ENCODE measurements at places on chromosomes 6 and 20. TPM values are rescaled to one million over a fixed set of nuclear protein-coding genes. Genes with fewer than 3 reads are reported as not detected.

C4B gene
- 49.2 TPM for total RNA-seq

BEND6 gene
- total RNA-seq = 0.32 TPM

NCR2 gene
- not detected for total RNA-seq

GRCh38 chr6:92380803-92381601 is 1038.4 kb downstream of the EPHA7 start:
- no peak overlapping the region for H3K27ac ChIP-seq
- no peak overlapping the region for H3K4me3 ChIP-seq
- DNase-seq = no peak
- no peaks in the 10 kb centered on the region for H3K4me1 ChIP-seq
- H3K36me3 ChIP-seq = no peaks in the 10 kb centered on the region
- no peaks in the 10 kb centered on the region for H3K27me3 ChIP-seq

- H3K27me3 ChIP-seq = no peaks in the 10 kb centered on the region
- peak; percentile 21 for DNase-seq
- H3K4me3 ChIP-seq = no peak overlapping the region
These were observed 72.9 kb upstream of the MYL9 start for GRCh38 chr20:36468149-36469000.

DNA sequence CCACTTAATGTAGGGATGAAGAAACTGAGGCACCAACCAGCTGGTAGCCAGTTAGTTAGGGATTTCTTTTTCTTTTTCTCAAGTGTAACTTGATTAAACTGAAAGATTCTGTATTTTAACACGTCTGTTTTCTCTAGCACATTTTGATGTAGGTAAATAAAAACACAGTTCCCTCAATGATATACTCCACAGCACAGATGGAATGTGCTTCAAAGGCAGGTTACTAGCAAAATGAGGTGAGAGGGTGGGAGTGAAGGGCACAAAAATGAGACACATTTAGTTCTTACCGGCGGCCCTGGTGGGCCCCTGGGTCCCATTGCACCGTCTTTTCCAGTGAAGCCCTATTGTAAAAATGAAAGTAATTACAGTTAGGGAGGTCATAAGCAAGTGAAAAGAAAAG is 108.9 kb downstream of the COL12A1 start:
- no peak for DNase-seq
- no peaks in the 10 kb centered on the region for H3K36me3 ChIP-seq
- H3K27me3 ChIP-seq = no peaks in the 10 kb centered on the region
- H3K4me1 ChIP-seq = no peaks in the 10 kb centered on the region

- H3K4me3 ChIP-seq = peak overlapping the region; percentile 61
- no peaks in the 10 kb centered on the region for H3K4me1 ChIP-seq
- DNase-seq = peak; percentile 31
- peak overlapping the region; percentile 72 for H3K27ac ChIP-seq
These were observed 278 bp downstream of the UST start for GRCh38 chr6:148747145-148747470.

- no peak overlapping the region for H3K4me3 ChIP-seq
- no peaks in the 10 kb centered on the region for H3K36me3 ChIP-seq
- H3K27me3 ChIP-seq = no peaks in the 10 kb centered on the region
- H3K4me1 ChIP-seq = no peaks in the 10 kb centered on the region
These were observed 25.2 kb upstream of the MYLIP start for GRCh38 chr6:16103722-16104121.

All from prostate gland (tissue), 2 donors.